ENCODE measurements at places on chromosomes 2 and 18.

DNA sequence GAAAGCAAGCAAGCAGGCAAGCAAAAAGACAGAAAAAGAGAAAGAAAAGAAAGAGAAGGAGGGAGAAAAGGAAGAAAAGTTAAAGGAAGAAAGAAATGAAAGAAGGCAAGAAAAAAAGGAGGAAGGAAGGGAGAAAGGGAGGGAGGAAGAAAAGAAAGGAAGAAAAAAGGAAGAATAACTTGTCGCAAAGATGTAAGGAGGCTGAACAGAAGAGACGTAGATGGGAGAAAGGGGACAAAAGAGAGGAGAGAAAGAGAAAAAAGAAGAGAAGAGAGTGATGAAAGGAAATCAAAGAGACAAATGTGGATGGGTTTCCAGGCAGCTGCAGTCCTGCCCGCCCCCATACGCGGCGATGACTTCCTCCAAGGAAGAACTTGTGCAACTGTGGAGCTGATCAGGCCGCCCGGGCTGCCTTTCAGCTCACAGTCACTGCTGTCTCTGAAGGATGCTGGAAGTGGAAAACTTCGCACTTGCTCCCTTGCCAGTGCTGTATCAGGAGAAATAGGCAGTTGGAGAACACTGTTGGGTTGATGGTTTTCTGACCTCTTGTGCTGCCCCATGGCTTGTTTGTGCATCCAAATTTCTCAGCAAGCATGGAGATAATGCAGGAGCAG lies 52.9 kb downstream of the TRIB2 start:
- DNase-seq = no peak

DNA sequence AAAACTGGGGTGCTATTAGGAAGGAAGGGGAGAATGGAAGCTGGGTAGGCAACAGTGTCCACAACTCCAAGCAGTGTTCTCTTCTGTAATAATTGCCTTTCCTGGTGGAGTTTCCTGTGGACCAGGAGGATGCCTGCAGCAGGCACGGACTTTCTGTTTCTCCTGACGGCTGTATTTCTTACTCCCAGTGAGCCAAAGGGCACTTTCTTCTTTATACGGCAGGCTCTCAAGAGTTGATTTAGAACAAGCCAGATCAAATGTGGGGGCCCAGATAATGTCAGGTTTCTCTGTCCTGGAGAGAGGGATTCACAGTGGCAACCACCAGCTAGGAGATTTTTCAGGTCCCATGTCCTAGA lies 13.0 kb upstream of the PROC start:
- DNase-seq = no peak

- peak; percentile 65 for DNase-seq
These were observed 35.2 kb downstream of the COPS8 start for GRCh38 chr2:237120916-237121315.

DNA sequence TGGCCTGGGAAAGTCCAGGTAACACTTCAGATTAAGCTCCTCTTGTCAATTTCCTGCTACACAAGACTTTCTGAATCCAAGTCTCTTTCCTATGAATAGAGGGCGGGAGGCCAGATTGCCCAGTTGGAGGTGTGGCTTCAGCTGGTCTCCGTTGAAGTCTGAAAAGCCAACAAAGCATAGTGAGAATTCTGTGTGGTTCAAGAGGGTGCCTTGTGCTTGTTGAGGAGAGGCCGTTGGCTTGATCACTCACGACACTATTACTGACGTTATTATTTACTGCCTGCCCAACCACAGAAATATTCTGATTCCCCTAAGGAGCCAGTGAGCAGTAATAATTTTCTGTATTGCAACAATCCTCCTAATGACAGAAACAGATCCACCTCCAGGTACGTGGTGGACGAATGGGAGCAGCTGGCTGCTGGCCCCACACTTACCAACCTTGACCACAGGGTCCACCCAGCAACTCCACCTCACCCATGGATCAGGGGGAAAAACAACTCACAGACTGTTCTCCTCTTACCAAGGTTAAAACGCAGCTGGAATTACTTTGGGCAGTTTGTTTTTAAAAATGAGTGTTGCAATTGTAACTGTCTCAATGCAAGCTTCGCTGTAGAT lies 21.9 kb downstream of the NRP2 start:
- DNase-seq = no peak

GRCh38 chr18:42784632-42785031 lies 330.9 kb downstream of the RIT2 start:
- no peak for DNase-seq

- peak; percentile 11 for DNase-seq
These were observed 368.1 kb upstream of the NETO1 start for GRCh38 chr18:73235921-73236320.

- DNase-seq = no peak
These were observed 85.4 kb upstream of the B3GNT2 start for GRCh38 chr2:62110415-62111025.

- no peak for DNase-seq
These were observed 340.5 kb upstream of the SLC39A10 start for GRCh38 chr2:195316486-195316885.

DNA sequence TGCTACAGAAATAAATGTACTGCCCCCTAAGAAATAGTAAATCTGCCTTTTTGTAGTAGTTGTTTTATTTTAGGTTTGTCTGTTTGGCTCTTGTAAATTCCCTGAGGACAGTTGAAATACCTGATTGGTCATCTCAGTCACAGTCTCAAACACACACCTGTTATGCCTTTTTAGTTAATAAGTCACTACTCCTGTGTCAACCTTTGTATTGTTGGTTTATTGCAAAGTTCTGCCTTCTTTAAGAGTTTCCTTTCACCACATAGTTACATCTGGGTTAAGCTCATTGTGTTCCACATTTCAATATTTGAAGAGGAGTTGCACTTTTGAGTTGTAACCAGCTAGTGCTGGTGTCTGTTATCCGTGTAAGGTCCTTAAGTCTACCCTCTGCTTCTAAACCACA lies 198.7 kb downstream of the CCDC85A start:
- DNase-seq = no peak

DNA sequence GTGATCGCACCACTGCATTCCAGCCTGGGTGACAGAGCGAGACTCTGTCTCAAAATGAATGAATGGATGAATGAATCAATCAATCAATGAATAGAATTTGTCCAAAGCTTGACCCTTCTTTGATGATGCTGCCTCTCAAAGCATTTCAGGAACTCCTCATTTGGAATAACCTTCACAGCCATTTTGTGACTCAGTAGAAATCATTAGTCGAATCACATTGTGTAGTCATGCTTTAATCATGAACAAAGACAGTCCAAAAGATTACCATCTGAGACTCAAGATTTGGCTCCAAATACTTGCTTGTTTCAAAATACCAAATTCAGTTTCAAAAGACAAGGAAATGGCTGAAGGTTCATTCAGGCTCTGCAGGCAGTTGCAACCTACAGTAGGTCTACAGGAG lies 83.1 kb downstream of the VWA3B start:
- DNase-seq = no peak

DNA sequence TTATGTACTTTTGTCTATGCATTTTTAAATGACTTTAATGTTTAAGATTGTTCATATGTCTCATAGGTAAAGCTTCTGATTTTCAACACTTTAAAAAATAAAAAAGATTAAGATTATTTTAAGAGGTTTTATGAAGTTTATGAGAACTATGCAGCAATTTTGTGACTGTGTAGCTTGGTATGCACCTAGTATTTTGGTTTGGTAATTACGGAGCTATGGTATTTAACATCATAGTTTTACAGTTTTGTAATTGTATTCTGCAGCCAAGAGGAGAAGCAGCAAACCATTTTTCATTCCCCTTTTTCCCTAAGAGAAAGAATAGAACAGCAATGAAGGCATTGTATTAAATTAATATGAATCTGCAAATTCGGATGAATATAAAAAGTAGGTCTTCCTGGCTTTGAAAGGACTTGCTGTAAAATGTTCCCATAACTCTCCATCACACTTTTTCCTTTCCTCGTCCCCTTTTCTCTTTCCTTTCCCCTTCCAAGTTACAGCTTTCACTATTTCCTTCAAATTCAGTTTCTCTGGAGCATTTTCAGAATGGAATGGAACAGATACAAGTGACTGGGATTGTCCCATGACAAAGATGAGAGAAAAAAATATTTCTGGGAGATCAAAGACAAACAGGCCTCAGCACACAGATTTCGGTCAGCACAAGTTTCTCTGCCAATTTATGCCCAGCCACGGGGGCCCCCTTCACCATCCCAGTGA lies 26.1 kb upstream of the PIEZO2 start:
- DNase-seq = peak; percentile 84

DNA sequence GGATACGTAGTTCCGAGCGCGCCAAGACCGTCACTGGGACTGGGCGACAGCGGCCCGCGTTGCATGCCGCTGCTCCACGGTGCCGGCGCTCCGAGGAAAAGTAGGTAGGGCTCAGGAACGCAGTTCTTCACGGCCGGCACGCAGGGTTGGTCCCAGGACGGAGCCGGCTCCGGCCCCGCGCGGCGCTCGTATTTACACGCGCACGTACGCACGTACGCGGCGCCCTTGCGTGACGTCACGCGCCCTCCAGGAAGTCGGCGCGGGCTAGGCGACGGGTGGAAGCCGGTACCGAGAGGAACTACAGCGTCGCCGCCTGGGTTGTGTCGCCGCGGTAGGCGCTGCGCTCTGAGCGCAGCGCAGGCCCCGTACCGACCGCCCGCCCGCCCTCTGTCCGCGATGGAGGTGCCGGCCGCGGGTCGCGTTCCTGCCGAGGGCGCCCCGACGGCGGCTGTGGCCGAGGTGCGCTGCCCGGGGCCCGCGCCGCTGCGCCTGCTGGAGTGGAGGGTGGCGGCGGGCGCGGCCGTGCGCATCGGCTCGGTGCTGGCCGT lies at the start of gene CTDP1:
Gene CTDP1 (plus strand): TSS at position 252 of the 548 bp plus-strand sequence. CDS start 145 bp downstream, at position 397.
- peak; percentile 91 for DNase-seq

DNA sequence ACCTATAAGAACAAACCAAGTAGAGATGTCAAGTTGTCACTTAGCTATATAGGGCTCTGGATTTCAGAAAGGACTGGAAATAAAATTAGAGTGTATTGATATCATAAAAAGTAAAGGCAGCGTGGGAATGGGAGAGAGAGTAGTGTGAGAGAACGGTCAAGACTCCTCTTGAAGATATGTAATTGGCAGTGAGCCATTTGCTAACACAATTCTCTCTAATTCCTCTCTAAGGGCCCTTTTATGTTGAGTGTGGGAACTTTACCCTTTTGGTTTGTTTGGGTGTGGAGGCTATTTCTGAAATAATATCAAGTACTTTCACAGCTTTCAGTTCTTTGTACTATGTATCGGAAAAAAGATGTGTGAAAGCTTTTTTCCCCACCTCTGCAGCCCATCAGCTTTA lies 196.8 kb downstream of the LRRTM4 start:
- DNase-seq = no peak

DNA sequence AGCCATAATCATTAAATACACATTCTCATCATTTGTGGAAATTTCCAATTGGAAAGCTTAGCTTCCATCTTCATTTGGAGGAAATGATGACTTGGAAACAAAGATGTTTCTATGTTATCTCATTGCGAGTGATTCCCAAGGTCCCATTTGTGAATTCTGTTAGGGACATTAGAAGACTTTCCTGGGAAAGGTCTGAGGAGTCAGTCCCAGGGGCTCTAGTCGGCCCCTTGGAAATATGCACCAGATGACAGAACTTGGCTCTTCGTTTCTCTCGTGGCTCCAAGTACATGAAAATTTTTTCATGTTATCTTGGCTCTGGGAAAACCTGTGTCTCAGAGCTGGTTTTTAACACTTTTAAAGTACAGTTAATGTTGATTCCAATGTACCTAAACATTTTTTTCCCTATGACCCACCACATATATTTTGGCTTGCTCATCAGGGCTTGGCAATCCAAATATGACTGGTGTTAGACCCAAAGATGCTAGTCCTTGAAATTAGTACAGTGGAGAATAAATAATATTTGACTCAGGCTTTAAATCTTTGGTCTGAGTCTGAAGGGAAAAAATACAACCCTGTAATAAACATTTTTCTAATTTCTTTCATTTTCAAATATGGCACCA lies 15.4 kb upstream of the CAVIN2 start:
- peak; percentile 62 for DNase-seq

DNA sequence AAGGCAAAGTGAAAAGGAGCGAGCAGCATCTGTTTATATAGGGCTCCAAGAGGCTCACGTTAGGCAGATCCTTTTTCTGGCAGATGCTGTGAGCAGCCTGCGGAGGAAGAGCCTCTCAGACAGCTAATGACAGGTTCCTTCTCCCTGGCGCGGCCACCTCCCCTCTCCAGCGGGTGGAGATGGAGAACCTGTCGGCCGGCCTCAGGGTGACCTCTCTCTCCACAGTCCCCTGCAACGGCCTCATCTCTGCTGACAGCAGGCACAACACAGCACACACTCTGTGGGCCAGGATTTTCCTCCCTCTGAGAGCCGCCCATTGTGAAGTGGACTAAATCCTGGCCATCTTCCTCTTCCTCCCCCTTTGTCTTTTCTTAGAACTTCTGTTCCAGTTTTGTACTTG lies 119.8 kb downstream of the PRKCE start:
- DNase-seq = no peak

- DNase-seq = no peak
These were observed 47.3 kb downstream of the SOCS6 start for GRCh38 chr18:70335892-70336726.

- peak; percentile 58 for DNase-seq
These were observed 5.8 kb downstream of the HDLBP start for GRCh38 chr2:241309684-241310117.

GRCh38 chr18:32138332-32138982 lies 46.8 kb downstream of the RNF138 start:
- DNase-seq = no peak

Measured in EH (cell line).